ENCODE measurements at places on chromosomes 2 and 18.

GRCh38 chr2:9944330-9944758 is 7.1 kb upstream of the GRHL1 start:
- DNase-seq: no peak

DNA sequence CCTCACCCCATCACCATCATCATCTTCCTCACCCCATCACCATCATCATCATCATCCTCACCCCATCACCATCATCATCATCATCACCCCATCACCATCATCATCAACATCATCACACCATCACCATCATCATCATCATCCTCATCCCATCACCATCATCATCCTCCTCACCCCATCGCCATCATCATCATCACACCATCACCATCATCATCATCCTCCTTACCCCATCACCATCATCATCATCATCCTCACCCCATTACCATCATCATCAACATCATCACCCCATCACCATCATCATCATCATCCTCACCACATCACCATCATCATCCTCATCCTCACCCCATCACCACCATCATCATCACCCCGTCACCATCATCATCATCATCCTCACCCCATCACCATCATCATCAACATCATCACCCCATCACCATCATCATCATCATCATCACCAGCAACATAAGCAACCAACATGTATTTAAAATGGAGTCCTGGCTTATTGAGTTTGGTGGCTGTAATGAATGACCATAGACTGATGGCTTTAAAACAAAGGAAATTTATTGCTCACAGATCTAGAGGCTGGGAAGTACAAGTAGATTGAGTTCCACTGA is 150.0 kb downstream of the DNER start:
- no peak for DNase-seq

DNA sequence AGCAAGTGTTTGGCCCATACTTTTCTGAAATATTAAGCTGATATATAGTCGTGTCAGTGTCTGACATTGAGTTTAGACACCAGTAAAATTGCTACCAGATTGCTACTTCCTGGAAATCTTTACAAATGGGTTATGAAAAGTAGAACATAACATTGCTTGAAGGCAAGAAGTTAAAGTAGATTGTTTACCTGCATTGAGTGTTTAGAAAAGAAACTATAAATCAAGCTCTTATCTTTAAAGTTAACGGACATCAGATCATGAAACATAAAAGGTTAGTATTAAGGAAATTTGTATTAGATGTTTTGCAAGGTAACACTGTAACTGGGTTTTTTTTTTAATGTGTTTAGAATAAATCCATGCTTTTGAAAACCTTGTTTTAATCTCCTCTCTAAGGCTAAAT is 4.8 kb upstream of the YES1 start:
- no peak for DNase-seq

DNA sequence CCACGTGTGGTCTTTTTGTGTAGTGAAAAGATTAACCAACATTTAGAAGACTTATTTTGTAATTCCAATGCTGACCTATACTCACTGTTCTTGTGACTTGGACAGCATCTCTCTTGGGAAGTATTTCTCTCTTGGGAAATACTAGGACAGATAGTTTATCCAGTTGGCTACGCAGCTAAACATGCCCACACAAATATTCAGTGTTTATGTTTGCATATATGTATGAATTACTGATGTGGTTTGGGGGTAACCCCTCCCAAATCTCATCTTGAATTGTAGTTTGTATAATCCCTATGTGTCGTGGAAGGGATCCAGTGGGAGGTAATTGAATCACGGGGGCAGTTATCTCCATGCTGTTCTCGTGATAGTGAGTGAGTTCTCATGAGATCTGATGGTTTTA is 2062.3 kb upstream of the CELF4 start:
- DNase-seq: no peak

DNA sequence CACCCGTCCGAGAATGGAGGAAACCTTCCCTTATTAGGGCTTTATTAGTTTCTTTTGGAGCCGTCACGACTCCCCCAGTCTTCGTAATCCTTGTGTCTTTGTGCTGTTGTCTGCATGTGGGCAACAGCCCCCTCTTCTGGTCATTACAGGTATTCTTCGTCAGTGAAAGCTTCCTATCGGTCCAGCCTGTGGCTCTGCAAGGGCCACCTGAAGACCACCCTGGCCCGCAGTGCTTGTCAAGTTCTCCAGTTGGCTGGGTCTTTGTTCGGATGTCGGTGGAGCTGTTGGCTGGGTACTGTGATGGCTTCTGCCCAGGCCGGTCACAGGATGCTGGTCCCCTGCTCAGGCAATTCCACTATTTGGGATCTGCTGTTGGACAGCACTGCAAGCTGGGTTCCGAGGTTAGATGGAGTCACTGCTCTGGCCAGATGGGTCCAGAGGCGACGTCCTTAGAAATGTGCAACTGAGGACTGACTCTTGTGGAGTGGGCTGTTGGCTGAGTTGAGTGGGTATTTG is 19.2 kb downstream of the E2F6 start:
- DNase-seq: peak; percentile 24

DNA sequence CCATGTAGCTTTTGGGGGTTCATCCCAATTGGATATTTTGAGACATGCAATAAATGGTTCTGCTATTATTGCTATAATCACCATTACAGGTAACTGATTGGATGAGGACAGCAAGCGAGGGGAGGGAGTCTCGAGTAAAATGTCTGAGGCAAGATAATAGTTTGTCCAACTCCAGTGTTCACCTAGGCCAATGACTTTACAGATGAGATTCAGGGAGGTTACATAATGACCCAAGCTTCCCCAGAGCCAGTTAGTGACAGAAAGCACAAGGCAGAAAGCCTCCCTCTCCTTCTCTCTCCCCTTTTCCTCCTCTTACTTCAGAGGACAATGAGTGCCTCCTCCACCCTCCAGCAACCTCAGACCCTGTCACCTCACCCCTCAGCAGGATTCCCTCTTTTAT is 98.4 kb upstream of the GLS start:
- no peak for DNase-seq

DNA sequence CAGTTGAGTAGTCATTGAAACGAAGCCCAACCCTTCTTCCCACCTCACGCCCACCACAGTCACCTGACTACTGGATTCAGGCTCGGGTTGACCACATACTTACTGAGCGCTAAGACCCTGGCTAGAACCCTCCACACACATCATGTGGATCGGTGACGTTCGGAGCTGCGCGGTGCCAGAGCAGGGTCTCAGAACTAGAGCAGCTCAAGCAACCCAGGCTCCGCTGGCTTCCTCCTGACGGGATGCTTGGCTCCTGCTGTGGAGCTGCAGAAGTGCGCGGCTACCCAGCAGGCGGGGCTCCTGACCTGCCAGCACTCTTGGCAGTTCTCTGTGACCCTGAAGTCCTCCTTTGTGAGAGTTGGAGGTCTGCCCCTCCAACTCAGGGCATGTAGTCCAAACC is 90.6 kb upstream of the MBOAT2 start:
- DNase-seq: no peak

GRCh38 chr2:239879423-239880084 is 145.6 kb downstream of the NDUFA10 start:
- DNase-seq: no peak

GRCh38 chr2:109523121-109523520 is 90.6 kb downstream of the SEPTIN10 start:
- no peak for DNase-seq

GRCh38 chr2:236748801-236749200 is 179.2 kb downstream of the ACKR3 start:
- DNase-seq: no peak

GRCh38 chr2:64837116-64837731 is 152.0 kb upstream of the SLC1A4 start:
- DNase-seq: peak; percentile 73

- no peak for DNase-seq
Observed at GRCh38 chr2:191481305-191482070, 196.4 kb upstream of the NABP1 start.

DNA sequence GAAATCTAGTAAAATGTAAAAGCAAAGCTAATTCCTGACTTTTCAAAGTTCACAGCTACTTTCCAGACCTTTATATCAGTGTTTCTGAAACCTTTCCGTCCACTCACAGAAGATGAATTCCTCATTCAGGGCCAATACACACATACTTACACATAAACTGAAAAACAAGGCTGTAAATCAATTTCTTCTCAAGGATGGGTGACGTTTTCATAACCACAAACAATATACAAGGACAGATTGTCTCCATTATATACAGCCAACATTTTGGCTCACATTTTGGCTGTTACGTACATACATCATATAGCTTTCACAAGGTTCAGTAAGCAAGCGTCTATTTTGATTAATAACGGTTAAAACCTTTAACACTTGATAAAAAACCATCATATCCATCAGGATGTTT is 1.4 kb downstream of the RPRD1A start:
- DNase-seq: no peak

GRCh38 chr2:190684931-190685330 is 36.0 kb downstream of the NAB1 start:
- no peak for DNase-seq

DNA sequence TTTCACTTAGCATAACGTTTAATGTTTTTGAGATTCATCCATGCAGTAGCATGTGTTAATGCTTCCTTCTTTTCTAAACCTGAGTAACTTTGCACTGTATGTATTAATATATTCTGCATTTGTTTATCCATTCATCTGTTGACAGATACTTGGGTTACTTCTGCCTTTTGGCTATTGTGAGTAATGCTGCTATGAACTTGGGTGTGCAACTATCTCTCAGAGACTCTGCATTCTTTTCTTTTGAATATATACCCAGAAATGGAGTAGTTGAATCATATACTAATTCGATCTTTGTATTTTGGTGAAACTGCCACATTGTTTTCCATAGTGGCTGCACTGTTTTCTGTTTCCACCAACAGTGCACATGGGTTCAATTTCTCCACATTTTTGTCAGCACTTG is 128.3 kb downstream of the SH3BP4 start:
- no peak for DNase-seq

- no peak for DNase-seq
Observed at GRCh38 chr2:239769554-239770245, 255.4 kb downstream of the NDUFA10 start.

DNA sequence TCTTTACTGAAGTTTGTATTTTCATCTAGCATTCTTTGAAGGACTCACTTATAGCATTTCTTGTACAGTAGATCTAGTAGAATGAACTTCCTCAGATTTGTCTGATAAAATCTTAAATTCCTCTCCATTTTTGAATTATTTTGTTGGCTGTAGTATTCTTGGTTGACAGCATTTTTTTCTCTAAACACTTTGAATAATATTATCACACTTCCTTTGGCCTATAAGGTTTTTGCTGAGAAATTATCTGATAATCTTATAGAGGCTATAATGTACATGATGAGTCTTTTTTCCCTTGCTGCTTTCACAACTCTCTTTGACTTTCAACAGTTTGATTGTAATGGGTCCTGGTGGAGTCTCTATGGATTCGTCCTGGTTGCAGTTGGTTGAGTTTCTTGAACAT is 169.5 kb downstream of the NOL4 start:
- no peak for DNase-seq

DNA sequence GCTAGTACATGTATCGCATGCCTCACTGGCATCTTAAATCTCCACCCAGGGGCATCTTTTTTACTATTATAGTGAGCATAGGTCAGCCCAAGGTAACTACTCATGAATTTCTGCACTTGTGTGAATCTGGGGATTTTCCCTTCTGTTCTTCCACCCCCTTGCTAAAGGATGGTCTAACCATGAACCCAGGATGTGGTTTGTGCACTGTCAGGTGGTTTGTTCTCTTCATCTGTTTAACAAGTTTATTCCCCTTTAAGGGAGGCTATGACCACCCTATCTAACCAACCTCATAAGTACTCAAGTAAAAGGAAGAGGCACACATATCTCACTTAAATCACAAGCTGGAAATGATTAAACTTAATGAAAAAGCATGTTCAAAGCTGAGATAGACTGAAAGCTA is 243.0 kb downstream of the RPRM start:
- no peak for DNase-seq

DNA sequence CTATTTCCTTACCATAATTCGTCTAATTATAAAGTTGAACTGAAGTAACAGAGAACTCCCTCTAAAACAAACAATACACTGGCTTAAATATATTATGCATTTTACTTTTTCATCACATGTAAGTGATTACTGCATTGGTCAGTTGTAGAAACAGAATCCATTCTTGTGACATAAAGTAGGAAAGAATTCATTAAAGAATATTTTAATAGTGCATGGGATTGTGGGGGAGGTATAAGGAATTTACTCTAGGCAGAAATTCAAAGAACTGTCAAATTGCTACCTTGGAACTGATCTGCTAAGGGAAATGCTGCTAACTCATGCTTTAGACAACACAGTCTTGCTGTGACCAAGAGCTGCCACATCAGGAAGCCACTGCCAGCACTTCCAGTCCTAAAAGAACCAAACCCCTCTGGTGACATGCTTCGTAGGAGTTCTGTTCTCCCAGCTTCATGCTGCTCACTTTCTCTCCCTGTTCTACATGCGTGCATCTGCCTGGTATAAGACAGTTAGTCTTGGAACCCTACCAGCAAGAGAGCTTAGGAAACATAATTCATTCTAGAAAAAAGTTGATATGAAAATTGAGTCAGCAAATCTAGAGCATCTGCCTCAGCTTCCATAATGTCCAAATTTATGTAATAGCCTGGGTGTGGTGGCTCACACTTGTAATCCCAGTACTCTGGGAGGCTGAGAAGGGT is 1137.6 kb upstream of the NXPH2 start:
- DNase-seq: no peak

- no peak for DNase-seq
Observed at GRCh38 chr2:17107871-17108270, 410.4 kb downstream of the RAD51AP2 start.

DNA sequence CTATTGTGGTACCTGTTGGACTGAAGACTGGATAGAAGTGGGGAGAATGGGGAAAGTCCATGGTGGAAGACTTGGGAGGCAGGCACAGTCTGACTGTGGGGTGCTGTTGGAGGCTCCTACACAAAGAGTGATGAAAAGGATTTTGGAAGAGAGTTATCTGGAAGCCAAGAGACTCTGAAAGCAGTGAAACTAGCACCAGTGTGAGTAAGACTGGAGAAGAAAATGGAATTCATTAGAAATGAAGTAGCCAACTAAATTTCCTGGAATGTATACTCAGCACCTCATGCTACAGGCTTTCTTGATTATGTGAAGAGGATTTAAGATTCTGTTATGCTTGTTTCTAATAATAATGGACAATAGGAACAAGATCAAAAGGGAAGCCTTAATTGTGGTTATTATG is 27.7 kb downstream of the ELP2 start:
- DNase-seq: no peak

DNA sequence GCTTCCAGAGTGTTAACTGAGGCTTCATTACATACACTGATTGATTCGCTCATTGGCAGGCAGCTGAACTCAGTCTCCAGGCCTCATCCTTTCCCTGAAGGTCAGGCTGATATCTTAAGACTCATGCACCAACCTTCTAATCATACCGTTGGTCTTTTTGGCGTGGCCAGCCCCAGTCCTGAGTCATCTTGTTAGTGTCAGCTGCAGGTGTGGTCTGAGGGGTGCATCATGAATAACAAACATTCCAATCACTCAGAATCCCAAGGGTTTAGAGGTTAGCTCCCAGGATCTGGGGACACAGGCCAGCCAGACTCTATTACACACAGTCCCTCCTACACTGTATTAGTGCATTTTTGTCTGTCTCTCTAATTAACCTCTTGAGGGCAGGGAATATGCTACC is 271.5 kb downstream of the HRH4 start:
- no peak for DNase-seq

- DNase-seq: no peak
Observed at GRCh38 chr2:226515344-226516055, 284.1 kb downstream of the IRS1 start.

- DNase-seq: no peak
Observed at GRCh38 chr2:122203523-122203922, 448.1 kb downstream of the TSN start.

Measured in inflammatory macrophage treated with lipopolysaccharide for 4 hours (primary cell).